ENCODE measurements at places on chromosomes 16 and 17.

DNA sequence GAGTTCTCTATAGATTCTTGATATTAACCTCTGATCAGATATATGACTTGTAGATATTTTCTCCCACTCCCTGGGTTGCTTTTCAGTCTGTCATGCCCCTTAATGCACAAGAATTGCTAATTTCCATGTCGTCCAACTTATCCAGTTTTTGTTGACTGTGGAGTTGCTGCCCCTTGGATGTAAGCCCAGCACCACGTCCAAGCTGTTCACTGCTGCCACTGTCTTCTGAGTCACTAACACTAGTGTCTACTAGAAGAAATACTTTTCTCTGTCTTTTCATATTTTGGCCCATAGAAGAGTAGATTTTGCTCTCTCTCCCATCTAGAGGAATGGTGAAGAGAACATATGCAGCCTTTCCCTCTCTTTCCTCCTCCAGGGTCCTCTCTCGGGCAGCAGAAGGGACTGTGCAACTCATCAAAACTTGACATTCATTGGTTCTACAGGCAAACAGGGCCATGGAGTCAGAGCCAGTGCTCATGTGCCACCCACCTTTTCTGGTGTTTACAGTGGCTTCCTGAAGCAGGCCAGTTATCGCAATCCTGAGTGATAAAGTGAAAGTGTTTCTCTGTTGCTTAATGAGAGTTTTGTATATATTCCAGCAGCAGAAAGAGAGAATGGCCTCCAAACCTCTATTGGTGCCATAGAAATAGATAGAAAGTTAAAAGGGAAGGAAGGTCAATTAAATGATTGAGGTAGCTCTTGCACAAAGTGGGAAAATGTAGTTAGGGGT is 22.6 kb upstream of the PMP22 start:
- DNase-seq = no peak

- DNase-seq = no peak
Observed at GRCh38 chr17:37118366-37119137, 169.8 kb downstream of the AATF start.

- no peak for DNase-seq
Observed at GRCh38 chr16:47990676-47991075, 165.1 kb downstream of the ABCC12 start.

GRCh38 chr16:89363621-89364393 is 126.6 kb downstream of the ANKRD11 start:
- DNase-seq = no peak

GRCh38 chr16:22264786-22265185 is 32.4 kb upstream of the POLR3E start:
- DNase-seq = no peak

DNA sequence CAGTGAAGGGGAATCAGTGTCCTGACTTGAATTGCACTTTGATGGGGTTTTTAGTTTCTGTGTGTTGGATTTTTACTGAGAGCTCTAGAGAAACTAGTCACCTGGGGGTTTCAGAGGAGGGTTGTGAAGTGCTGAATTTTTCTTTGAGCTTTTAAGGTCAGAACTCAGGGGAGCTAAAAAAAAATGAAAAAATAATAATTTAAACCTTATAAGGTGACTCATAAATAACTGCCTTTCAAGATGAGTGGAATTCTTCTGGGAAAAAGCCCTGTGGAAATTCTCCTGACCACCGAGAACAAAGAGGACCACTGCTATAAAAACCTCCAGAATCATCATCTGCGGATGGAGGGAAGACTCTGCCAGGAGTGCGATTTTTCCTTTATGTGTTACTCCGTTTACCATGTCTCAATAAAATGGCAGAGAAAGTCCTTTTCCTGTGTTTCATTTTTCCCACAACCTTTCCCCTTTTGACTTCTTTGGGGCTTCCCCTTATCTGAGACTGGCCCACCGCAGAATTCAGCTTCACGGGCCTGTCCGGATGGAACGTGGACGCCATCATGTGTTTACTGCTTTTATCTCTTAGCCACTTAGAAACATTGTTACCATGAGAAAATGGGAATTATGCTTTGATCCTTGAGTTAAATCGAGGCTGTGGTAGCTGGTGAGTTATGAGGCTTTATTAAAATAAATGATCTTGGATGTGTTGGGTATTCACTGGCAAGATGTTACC is 39.7 kb downstream of the RPTOR start:
- DNase-seq = no peak

GRCh38 chr17:350706-351448 is 1.7 kb downstream of the RPH3AL start:
- DNase-seq = no peak

- DNase-seq = no peak
Observed at GRCh38 chr17:38418062-38418692, 10.1 kb upstream of the ARHGAP23 start.

- DNase-seq = no peak
Observed at GRCh38 chr16:1154291-1154886, 1.5 kb downstream of the CACNA1H start.

DNA sequence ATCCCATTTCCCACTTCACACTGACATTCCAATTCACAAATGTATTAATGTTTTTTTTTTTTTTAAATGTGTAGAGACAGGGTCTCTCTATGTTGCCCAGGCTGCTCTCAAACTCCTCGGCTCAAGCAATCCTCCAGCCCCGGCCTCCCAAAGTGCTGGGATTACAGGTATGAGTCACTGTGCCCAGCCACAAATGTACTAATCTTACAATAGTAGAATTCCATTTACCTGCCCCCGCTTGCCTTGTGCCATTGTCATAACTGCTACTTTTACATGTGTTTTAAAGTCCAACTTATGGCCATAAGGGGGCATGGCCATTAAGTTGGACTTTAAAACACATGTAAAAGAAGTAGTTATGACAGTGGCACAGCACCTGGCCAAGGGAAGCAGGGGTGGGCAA is 4.6 kb downstream of the MMP28 start:
- no peak for DNase-seq

DNA sequence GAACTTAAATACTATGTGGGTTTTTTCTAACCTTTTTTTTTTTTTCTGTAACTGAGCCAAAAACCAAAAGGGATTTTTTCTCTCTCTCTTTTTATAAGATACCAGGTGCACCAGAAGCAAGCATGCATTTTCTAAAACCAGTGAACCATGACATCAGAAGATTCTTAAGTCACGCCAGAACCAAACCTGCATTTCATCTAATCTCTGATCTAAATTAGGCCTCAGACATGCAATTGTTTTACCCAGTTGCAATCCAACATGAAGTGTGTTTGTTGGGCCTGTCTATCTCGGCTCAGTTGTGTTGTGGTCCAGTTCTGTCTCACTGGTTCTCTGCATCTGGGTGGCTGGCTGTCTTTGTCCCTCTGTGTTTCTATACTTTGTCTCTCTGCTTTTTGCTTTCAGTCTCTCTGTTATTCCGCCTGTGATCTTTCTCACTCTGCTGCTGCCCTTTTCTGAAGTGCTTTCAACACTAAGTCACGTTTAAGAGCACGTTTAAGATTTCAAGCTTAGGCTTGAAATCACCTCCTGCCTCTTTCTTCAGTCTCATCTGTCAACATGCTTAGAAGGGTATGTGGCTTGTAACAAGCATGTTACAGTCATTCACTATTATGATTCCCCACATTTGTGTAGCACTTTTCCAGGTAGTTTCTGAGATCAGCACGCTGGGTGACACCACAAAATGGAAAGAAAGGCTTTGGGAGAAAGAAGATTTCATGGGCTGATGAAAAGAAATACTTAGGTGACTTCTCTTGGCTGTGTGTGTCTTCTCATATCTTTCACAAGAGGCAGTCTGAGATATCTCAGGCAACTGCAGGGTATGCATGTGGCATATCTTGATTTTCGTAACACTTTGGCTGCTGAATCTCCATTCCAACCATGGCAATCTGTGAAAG is 488.9 kb downstream of the SHISA9 start:
- no peak for DNase-seq

DNA sequence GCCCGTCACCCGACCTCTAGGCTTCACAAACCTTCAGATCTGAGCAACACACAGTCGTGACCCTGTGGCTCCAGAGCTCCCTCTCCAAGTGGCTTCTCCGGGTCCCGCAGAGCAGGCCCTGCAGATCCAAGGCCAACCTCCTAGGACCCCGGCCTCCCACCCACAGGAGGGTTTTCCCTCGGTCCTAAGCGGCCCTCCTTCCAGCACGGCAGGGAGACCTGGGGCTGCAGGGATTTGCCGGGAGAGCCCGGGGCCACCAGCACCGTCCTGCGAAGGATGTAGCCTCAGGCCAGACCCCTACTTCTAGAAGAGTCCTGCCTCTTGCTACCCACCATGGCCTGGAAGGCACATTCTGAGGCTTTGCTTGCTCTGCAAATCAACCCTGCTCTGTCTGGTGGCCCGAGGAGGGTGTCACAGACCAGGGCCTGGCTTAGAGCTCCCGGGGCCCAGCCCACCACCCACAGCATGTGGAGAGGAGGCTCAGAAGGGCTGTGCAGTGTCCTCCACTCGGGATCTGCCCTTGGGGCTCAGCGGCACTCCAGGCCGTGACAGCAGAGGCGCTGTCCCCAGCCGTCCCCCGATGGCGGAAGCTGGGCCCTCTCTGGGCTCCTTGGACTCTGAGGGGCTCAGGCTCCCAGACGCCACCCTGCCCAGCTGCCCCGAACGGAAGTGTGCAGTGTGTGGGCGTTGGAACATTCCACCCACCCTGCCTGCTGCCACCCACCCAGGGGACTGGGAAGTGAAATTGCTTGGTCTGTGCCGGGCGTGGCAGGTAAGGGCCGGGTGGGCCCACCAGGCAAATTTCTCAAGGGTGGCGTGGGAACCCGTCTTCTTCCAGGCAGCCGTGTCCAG is 28.8 kb upstream of the ACSF3 start:
- DNase-seq = no peak

DNA sequence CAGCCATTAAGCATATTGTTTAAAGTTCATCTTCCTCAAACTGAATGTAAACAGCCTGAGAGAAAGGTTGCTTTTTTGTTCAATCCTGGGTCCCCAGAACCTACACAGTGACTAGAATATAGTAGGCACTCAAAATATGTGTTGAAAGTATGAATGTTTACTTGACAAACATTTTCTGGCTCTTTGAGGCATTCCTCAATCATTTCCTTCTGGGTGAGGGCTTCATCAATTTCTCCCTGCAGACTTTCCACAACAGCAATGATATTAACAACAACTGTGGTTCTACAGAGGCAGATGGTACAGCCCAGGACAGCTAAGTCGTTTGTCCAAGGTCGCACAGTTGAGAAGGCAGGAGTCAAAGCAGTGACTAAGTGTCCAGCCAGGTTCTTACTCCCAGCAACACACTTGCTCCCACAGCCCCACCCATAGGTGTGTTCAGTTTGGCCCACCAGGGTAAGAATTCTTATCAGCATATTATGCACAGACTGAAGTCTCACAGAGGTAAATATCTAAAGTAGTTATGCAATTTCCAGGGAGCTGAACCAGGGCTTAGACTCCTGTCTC is 61.1 kb downstream of the HS3ST3B1 start:
- DNase-seq = no peak

DNA sequence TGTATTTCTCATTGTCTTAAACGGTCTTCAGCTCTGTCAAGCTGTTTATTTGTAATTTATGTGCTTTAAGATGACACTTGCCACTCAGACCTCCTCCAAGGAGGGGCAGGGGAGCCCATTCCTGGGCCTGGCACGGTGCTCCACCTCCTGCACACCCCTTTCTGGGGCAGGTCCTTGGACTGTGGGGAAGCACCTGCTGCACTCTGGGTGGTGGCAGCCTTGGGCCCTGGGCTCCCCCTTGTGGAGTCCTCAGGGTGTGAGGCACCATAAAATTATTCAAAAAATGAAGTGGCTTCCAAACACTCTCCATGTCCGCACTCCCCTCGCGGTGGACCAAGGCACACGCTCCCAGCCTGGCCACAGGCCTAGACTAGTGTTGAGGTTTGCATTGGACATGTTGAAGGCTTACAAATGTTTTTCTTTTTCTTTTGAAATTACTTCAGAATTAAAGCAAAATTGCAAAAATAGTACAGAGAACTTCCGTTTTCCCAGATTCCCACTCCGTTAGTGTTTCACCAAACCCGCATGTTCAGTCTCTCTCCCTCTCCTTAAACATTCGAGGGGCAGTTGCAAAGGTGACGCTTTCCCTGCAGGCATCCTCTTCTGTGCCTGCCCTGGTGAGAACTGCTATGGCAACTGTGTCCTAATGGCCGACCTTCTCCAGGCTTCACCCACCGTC is 32.4 kb downstream of the FOXK2 start:
- DNase-seq = peak; percentile 76

DNA sequence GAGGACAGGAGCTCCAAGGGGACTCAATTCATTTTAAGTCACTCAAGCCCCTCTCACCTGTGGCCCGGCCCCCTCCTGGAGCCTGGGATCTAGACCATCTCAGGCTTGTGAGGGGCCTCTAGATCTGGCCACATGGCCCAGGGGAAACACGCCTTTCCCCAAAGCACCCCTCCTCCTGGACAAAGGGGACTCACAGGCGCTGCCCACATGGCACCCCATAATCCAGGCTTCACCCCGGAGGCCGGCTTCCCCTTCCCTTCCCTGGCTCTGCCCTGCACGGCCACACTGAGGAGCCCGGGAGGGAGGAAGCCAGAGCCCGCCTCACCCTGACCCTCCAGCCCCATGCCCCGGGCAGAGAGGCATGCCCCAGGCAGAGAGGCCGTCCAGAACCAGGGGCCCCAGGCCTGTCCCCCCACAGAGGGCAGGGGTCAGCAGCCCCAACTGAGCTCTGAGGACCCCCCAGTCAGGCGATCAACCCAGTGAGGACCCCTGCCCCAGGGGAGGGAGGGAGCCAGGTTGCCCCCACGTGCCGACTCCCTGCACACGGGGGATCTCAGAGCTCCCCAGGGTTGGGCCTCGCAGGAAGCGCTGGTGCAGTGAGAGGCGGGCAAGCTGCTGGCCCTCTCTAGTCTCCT is 10.9 kb downstream of the HS3ST6 start:
- DNase-seq = no peak

DNA sequence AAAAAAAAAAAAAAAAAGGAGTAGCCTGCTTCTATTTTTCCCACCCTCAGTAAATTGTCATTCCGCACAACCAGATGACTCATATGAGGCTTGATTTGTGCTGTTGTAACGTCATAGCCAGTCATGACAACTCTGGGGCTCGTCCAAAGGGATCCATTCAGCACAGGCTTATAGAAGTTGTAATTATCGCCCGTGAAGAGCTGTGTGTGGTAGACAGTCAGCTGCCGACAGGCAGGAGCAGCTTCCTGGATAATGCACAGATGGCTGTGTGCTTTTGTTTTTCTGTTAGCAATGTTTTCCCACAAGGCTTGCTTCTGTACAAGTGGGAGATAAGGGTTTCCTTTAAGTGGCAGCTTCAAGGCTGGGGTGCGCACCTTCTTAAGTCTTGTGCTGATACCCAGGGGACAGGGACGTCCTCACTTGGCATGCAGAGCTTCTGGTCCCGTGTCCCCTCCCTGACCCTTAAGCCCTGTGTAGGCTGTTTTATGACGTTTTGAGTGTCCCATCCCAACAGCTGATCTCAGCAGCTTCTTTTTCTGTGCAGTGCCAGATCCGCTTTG is 26.0 kb downstream of the SNX29 start:
- no peak for DNase-seq

DNA sequence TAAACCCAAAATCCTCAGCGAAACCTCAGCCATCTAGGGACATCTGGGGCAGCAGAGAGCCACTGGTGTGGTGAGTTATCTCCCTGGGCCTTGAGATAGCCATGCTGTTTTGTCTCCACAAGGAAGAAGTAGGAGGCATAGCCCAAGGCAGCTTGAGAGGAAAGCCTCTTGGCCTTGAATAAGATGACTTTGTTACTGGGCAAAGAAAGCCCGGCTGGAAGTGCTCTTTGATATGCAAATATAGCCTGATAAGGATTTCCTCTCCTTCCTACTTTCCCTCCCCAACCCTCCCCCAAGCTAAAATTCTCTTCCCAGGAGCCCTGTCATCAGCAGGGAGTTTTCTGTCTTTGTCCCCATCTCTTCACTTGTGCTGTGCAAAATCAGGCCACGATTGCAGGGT is 694.4 kb downstream of the MAF start:
- DNase-seq = no peak

Data from naive thymus-derived CD4-positive, alpha-beta T cell (primary cell).